Activated CD4-positive, alpha-beta T cell treated with anti-CD3 and anti-CD28 coated beads for 24 hours (primary cell): ENCODE measurements at places on chromosomes 11 and 22.

GRCh38 chr11:102451681-102452460 lies 694 bp downstream of the TMEM123 start:
- DNase-seq = peak; percentile 41

DNA sequence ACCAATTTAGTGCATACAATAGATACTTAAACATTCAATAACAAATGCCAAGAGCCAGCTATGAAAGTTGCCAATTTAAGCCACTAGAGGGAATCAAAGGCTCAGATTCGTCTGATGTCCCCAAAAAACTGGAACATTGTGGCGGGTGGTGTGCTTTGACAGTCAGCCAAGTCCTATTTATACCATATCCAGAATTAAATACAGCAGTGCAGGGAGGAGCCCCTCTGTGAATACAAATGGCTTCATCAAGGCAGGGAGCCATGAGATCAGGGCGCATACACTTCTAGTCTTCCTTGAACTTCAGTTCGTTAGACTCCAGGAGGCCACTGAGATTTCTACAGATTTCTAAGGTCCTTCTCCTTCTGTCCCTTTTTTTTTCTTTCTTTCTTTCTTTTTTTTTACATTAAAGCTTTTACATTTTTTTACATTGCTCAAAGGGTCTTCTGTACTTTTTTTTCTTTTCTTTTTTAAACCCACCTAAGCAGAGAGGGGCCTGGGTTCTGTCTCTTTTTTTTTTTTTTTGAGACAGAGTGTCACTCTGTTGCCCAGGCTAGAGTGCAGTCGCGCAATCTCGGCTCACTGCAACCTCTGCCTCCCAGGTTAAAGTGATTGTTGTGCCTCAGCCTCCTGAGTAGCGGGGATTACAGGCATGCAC lies 41.5 kb upstream of the HSPA8 start:
- no peak for DNase-seq

GRCh38 chr11:104652996-104653395 lies 245.3 kb downstream of the CASP12 start:
- no peak for DNase-seq

- no peak for DNase-seq
Observed at GRCh38 chr11:70064726-70065317, 13.3 kb upstream of the ANO1 start.

GRCh38 chr11:3914805-3915204 lies 59.3 kb downstream of the STIM1 start:
- DNase-seq = no peak

GRCh38 chr22:30308518-30309230 lies 18.1 kb downstream of the TBC1D10A start:
- no peak for DNase-seq

GRCh38 chr11:117026593-117027330 lies 71.5 kb downstream of the SIK3 start:
- no peak for DNase-seq

GRCh38 chr11:69327741-69328191 lies 33.8 kb downstream of the MYEOV start:
- DNase-seq = no peak

DNA sequence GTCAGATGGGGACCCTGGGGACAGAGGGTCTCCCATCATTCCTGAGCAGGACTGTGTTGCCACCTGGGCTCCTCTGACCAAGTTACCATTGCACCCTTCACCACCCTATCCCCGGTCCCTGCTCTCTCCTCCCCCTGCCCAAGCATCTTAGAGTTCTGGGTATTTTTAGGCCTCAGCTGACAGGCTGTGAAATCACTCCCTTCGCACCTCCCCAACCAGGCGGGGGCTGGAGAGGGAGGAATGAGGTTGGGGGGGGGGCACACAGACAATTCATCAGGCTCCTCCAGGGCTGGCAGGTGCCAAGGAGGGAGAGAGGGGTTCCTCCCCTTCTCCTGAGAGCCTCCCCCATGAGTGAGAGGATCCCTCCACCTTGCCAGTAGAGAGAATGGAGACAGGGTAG lies 9.0 kb downstream of the SYT7 start:
- DNase-seq = no peak

GRCh38 chr11:84089072-84090057 lies 803.2 kb upstream of the CCDC90B start:
- DNase-seq = no peak

DNA sequence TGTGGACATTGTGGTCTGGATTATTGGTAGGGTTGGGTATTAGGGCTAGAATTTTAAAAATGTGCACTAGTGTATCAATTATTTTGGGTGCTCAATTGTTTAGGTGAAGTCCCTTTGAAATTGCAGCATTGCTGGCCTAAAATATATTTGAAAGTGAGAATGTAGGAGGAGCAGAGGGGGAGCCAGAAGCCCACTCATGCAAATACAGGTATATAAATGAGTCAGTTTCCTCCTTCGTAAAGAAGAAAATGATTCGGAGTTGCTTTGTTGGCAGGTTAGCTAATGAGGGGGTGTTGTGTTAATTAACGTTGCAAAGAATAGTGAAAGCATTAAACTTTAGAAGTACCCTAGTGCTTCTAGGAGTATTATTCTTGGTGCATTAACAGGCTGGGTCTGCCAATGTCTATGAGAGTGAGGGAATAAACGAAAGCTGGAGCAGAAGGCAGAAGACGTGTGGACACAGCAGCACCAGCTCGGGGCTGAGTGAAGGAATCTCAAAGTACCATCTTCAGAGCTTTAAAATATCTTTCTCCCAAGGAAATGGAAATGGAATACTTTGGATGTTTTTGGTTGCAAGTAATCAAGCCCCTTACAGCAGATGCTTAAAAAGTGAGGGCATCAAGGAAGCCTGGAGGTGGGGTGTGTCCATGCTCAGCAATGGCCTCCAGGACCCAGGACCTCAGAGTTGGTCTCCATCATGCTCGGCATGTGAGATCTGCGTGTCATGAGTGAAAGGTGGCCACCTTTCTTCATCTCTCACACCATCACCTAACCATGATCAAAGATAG lies 522.9 kb downstream of the NTM start:
- DNase-seq = no peak

- DNase-seq = no peak
Observed at GRCh38 chr11:63802637-63803414, 10.4 kb upstream of the SPINDOC start.

DNA sequence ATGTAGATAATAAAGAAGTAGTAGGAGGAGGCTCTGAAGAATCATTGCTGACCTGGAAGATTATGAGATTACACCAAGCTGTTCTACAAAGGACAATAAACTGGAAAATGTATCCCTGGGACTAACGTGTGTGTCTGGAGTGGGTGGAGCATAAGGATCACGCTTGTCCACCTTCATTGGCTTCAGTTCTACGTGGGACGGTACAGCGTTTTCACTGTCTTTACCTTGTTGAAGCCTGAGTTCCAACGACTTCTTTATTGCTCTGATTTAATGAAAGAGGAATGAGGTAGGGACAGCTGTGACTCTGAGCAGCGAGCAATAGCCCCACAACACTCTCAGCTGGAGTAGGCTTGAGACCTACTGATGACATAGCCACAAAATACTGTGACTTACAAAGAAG lies 87.0 kb downstream of the ARHGAP42 start:
- no peak for DNase-seq

DNA sequence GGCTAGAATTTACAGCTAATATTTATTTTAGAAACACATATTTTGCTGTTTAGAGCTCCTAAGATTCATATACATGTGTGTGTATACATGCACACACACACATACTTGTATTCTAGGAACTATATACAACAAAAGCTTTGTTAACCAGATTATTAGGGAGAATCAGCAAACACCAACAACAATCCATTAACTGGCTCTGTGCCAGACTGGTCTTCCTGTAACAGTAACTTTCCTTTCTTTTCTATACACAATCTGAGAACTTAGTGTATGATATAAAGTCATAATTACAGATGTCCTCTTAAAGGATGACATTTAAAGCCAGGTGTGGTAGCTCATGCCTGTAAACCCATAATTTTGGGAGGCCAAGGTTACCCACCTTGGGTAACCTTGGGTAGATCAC lies 49.5 kb upstream of the CLNS1A start:
- no peak for DNase-seq

GRCh38 chr11:65356394-65356972 lies 1.9 kb downstream of the TIGD3 start:
- DNase-seq = no peak

DNA sequence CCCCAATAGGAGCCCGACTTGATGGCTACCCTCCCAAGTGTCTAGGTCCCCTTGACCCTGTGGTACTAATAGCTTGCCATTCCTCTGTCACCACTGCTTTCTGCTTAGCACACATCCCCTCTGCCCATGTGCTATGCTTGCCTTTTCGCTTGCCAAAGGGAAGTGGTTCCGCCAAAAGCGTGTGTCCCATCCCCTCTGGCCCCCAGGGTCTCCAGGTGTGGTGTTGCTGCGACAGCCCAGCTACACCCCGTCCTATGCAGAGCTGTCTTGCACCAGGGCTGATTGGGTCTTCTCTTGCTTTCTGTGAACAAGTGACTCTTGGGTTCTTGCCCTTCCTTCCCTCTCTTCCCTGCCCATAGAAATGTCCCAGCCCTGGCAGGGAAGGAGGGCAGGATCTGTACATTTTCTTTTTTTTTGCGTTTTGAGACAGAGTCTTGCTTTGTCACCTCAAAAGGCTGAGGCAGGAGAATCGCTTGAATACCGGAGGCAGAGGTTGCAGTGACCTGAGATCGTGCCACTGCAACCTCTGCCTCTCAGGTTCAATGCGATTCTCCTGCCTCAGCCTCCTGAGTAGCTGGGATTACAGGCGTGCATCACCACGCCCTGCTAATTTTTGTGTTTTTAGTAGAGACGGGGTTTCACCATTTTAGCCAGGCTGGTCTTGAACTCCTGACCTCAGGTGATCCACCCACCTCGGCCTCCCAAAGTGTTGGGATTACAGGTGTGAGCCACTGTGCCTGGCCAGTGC lies 3.9 kb downstream of the TANGO2 start:
- no peak for DNase-seq

DNA sequence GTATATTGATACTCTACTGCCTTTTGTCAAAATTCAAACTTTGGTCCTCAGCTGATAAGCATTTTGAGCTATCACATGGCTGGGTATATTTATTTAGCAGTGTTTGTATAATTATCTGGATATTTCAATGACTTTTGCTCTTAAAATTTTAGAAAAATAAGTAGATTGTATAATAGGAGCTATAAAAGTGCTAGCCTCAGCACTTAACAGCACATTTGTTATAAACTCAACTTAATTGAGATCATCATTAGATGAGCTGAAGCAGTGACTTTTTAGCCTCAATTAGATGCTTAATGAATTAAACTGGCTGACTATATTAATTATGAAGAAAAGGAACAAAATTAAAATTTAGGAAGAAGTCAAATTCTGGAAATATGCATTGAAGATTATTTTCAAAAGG lies 429.9 kb downstream of the DYNC2H1 start:
- DNase-seq = no peak

- no peak for DNase-seq
Observed at GRCh38 chr11:11980200-11980599, 28.2 kb downstream of the DKK3 start.

DNA sequence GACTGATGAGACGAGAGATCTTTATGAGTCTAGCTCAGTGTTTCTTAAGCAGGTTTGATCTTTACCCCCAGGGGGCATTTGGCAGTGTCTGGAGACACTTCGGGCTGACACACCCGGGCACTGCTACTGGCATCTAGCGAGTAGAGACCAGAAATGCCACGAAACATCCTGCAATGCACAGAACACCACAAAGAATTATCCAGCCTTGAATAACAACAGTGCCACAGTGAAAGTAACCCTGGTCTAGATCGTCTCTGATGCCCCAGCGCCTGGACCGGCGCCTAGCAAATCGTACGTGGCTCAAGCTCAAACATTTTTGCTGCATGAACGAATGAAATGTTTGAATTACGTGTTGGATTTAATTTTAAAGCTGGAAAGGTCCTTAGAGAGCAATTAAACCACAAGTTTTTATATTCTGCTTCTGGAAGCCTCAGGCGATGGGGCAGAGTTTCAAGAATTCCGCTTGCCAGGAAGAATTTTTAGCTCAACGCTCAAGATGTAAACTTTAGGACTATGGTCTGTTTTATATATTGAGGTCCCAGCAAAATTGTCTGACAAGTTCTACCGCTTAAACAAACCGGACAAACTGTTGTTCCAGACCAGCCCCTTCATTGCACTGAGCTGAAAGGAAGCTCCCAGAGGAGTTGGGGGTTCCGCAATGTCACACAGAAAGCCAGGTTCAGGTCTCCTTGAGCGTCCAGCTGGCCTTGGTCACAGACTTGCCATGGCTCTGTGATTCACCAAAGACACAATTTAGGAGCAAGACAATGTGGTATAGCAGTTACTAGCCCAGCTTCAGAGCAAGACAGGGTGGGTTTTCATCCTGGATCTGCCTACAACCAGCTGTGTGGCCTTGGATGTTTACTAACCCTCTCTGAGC lies 44.2 kb upstream of the SMTN start:
- DNase-seq = no peak

- DNase-seq = no peak
Observed at GRCh38 chr22:19641254-19641982, 72.9 kb upstream of the SEPTIN5 start.

- DNase-seq = no peak
Observed at GRCh38 chr22:32329202-32329645, 28.4 kb upstream of the RFPL3 start.

DNA sequence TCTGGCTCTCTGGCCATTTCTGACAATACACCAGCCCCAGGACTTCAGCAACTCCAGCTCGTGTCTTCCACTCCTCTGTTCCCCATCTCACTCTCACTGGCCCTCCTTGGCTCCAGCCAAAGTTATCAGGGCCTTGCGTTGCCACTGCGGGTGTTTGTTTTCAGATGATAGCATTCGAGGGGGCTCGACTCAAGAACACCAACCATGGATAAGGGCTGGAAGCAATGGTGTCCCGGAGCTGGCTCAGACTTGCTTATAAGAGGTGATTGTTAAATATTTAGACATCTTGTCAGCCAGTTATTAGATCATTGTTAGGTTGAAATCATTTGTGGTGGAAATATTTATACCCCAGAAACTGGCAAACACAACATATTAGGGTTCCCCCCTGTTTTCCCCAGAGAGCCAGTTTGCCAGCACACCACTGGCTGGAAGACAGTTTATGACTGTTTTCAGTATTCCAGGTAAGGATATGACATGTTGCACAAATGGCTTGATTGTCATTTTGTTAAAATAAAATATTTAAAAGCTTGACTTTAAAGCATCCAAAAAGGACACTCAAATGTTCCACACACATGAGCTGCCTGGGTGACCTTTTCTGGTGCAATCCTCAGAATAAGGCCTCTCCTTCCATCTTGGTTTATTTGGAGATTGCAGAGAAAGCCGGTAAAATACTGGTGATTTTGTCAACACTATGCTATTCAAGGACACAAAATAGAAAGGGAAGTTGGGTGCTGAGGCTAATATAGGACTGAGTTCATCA lies 98.3 kb downstream of the FBXO7 start:
- DNase-seq = no peak

GRCh38 chr22:26463688-26464087 lies 19.9 kb downstream of the HPS4 start:
- DNase-seq = no peak

- no peak for DNase-seq
Observed at GRCh38 chr11:67270256-67271204, 4.3 kb downstream of the GRK2 start.

DNA sequence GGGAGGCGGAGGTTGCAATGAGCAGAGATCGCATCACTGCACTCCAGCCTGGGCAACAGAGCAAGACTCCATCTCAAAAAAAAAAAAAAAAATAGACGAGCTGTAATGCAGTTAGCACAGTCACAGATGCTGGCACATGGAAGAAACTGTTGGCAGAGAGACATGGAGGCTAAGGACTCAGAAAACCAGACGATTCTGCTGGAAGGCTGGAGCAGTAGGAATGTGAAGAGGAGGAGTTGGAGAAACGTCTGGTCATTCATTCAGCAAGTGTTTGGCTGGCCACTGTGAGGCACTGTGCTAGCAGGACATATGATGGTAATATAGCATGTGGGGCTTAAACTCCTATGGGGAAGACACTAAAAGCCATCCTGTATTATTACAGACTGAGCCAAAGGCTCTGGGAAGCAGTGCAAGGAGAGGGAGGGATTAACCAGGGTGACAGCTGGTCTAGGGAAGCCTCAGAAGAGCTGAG lies 5.0 kb downstream of the UQCR10 start:
- DNase-seq = no peak
